ENCODE measurements at places on chromosomes 5 and 9.

GRCh38 chr5:76958991-76959767 is 6.3 kb downstream of the CRHBP start:
- no peak for DNase-seq

GRCh38 chr9:20611691-20612287 is 10.5 kb downstream of the MLLT3 start:
- no peak for DNase-seq

DNA sequence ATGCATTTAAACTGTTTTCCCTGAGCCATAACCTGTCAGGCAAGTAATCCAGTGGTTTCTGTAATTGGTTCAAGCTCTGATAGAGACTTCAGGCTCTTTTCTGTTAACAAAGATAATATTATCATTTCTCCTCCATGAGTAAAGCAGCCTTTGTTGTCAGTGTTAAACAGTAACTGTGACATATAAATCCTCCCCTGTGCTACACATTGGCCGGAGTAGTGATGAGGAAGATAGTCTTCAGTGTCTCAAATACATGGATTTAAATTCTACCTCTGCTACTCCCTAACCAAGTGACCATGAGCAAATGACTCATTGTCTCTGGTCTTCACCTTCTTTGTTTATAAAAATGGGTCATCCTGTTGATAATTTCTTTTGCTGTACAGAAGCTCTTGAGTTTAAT is 615.5 kb upstream of the CHD1 start:
- DNase-seq, result no peak

- DNase-seq, result no peak
Measured at GRCh38 chr5:39169081-39169480, 50.3 kb downstream of the FYB1 start.

- no peak for DNase-seq
Measured at GRCh38 chr9:104860263-104860662, 67.7 kb downstream of the ABCA1 start.

GRCh38 chr5:92703976-92704375 is 877.0 kb downstream of the NR2F1-AS1 start:
- no peak for DNase-seq
